ENCODE measurements at places on chromosomes 11 and 22.

DNA sequence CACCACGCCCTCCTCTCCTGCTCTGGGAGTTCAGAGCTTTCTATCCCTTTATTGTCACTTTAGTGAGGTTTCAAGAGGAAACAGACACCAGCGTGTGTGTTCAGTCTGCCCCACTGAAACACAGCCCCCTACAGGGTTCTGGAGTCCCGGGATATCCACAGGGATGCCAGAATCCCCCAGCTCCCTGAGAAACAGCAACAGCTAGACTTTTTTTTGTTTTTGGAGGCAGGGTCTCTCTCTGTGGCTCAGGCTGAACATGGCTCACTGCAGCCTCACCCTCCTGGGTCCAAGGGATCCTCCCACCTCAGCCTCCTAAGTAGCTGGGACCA is 10.4 kb downstream of the SULT4A1 start:
- DNase-seq = no peak

DNA sequence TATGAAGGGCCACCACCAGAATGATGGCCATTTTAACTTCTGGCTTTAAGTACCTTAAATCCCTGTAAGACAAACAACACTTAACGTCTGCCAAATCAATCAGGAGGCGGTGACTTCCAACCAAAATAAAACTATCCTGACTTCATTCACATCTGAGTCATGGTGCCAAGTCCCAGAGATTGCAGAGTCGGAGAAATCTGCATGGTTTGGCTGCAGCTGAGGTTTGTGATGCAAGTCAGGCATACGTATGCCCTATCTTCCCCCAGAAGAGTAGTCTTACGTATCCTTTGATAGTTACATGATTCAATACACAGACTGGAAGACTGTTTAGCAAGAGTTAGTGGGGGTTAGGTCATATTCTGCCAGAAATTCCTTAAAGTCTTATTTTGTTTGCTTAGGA is 1.7 kb upstream of the GAB2 start:
- DNase-seq = peak; percentile 90

GRCh38 chr22:36863979-36864378 is 3.2 kb downstream of the NCF4 start:
- no peak for DNase-seq

- peak; percentile 20 for DNase-seq
Observed at GRCh38 chr22:35703861-35704584, 13.6 kb upstream of the APOL5 start.

GRCh38 chr11:14949437-14950147 is 22.6 kb downstream of the CALCA start:
- no peak for DNase-seq

GRCh38 chr22:26691377-26691716 is 34.0 kb downstream of the MIAT start:
- DNase-seq = no peak

DNA sequence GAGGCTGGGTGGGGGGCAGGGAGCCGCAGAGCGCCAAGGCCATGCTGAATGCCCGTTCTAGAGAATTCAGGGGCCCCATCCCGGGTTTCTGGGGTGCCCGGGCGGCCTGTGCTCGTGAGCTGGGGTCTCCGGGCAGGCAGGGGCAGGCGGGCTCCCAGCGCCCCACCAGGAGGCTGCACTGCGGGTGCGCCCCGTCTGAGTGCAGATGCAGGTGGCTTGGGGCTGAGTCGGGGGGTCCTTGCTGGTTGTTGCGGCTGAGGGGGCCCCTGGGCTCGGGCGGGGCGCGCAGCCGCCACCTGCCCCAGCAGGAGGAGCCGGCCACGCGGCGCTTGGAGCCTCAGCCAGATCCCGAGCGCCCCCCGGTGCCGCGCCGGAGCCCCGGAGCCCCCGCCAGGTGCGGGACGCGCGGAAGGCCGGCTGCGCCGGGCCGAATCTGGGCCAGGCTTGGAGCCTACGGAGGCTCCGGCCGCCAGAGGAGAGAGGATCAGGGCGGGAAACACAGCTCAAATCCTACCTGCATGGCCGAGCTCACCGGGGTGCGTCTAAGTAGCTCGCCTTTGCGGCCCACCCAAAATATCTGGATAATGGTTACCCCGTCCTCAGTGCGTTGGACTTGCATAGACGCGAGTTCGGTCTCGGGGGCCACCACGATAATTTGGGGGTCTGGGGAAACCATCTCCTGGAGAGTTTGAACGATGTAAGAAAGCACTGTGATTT is 590 bp upstream of the IGF2 start:
- no peak for DNase-seq
